ENCODE measurements at places on chromosomes 4 and X. TPM values are rescaled to one million over a fixed set of nuclear protein-coding genes. Genes with fewer than 3 reads are reported as not detected.

STK32B gene
- 3.8 TPM for total RNA-seq

RBM46 gene
- 0.81 TPM for total RNA-seq

CLDN2 gene
- 2.0 TPM for total RNA-seq

HSD17B13 gene
- total RNA-seq = not detected

TRAM1L1 gene
- 2.4 TPM for total RNA-seq

LEF1 gene
- 9.5 TPM for total RNA-seq
